Activated CD4-positive, alpha-beta memory T cell treated with anti-CD3 and anti-CD28 coated beads, Interleukin-2, amount 10 ng/mL, durations not matched to agents 7 days and 5 days (primary cell): ENCODE measurements at places on chromosomes 1 and 21.

- no peaks in the 10 kb centered on the region for H3K36me3 ChIP-seq
- H3K4me1 ChIP-seq = no peaks in the 10 kb centered on the region
- H3K27ac ChIP-seq = no peak overlapping the region
- no peak for DNase-seq
These were observed 251.3 kb downstream of the PCP4 start for GRCh38 chr21:40118527-40118926.

DNA sequence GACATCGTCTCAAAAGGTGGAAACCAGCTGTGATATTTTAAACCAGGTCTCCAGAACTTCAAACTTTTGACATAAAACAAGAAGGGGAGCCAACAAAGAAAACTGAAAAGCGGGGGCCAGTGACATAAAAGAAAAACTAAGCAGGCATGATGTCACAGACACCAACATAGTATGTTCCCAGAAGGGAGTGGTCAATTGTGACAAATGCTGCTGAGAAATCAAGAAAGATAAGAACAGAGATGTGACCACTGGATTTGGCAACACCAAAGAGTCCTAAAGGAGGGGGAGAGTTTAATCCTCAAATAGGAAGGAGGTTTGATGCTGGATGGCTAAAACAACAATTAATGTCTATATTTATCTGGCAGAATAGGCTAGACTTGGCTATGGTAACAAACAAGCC, 2.3 kb upstream of the RNF19B start:
- peaks cover 19% of the 10 kb centered on the region for H3K36me3 ChIP-seq
- H3K4me3 ChIP-seq = no peak overlapping the region
- H3K27ac ChIP-seq = no peak overlapping the region
- DNase-seq = no peak
- H3K27me3 ChIP-seq = peaks cover 12% of the 10 kb centered on the region
- H3K4me1 ChIP-seq = peaks cover 54% of the 10 kb centered on the region

DNA sequence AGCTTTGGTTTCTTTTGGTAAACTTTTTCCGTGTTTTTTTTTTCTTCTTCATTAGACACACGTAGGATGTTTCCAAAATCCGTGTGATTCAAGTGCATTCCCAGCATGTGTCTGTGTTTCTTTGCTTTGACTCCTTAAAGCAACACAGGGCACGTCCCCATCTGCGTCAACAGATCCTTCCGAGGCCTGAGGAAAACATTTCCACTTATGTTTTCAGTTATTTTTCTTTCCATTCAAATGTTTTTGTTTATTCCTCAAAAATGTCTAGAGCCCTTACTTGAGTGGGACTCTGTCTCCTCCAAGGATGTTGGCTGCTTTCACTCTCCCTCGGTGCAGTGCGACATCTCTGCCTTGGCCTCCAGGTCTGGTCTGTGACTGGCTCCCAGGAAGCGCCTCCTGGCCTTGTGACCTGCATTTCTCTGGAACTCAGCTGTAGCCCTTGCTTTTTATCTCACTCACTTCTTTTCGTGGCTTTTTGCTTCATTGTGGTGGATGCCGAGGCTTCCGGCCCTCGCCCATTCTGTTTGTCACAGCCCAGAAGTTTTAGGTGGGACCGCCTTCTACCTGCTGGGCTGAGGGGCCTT, 31.3 kb upstream of the SLC19A1 start:
- H3K36me3 ChIP-seq = no peaks in the 10 kb centered on the region
- peaks cover 7% of the 10 kb centered on the region for H3K27me3 ChIP-seq
- H3K4me3 ChIP-seq = no peak overlapping the region
- DNase-seq = no peak
- no peak overlapping the region for H3K27ac ChIP-seq

- H3K36me3 ChIP-seq = peaks cover 49% of the 10 kb centered on the region
- H3K4me1 ChIP-seq = peaks cover 83% of the 10 kb centered on the region
- peak; percentile 70 for DNase-seq
- H3K4me3 ChIP-seq = peak overlapping the region; percentile 93
- H3K27ac ChIP-seq = peak overlapping the region; percentile 77
These were observed 577 bp downstream of the IKBKE start for GRCh38 chr1:206470692-206471414.

DNA sequence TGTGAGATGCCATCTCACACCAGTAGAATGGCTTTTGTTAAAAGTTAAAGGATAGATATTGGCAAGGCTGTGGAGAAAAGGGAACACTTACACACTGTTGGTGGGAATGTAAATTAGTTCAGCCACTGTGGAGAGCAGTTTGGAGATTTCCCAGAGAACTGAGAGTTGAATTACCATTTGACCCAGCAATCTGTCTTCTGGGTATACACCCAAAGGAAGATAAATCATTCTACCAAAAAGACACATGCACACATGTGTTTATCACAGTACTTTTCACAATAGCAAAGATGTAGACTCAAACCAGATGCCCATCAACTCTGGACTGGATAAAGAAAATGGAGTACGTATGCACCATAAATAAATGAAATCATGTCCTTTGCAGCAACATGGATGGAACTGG, 88.6 kb upstream of the LRRC8D start:
- H3K4me1 ChIP-seq = peaks cover 56% of the 10 kb centered on the region
- no peak for DNase-seq
- H3K27ac ChIP-seq = no peak overlapping the region
- no peak overlapping the region for H3K4me3 ChIP-seq

- DNase-seq = no peak
- no peak overlapping the region for H3K4me3 ChIP-seq
- H3K36me3 ChIP-seq = no peaks in the 10 kb centered on the region
- H3K27me3 ChIP-seq = no peaks in the 10 kb centered on the region
These were observed 154.6 kb downstream of the SLC30A10 start for GRCh38 chr1:219773775-219774174.

DNA sequence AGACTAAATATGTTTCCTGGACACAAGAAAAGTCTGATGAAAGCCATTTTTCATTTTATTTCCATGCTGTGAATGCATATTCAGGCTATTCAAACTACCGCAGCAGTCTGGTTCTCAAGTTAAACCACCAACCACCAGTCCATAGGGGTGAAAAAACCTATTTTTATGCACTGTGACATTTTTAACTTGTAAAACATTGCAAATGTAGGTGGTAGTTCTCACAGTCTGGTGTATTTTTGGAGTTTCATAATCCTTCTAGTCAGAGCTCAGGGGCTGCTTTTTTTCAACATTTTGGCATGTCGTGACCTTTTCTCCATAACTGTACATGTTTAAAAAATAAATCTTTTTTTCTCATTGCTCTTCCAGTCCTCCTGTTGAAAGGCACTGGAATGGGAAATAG, 907.6 kb upstream of the ADGRL2 start:
- no peak overlapping the region for H3K4me3 ChIP-seq
- no peak overlapping the region for H3K27ac ChIP-seq
- DNase-seq = no peak
- H3K4me1 ChIP-seq = no peaks in the 10 kb centered on the region
- H3K36me3 ChIP-seq = no peaks in the 10 kb centered on the region
- no peaks in the 10 kb centered on the region for H3K27me3 ChIP-seq

GRCh38 chr1:165114022-165114888, 242.3 kb downstream of the LMX1A start:
- H3K36me3 ChIP-seq = no peaks in the 10 kb centered on the region
- peaks cover 32% of the 10 kb centered on the region for H3K27me3 ChIP-seq
- H3K4me3 ChIP-seq = no peak overlapping the region
